ENCODE measurements at places on chromosomes 2 and 18.

GRCh38 chr18:44981121-44981520 is 300.4 kb downstream of the SETBP1 start:
- no peak for DNase-seq

GRCh38 chr2:199457147-199458008 is at the start of gene SATB2:
Gene SATB2, minus strand, starts transcription at chr2:199457939. Its CDS starts 1,902 bp downstream, at chr2:199456037.
- no peak for DNase-seq

DNA sequence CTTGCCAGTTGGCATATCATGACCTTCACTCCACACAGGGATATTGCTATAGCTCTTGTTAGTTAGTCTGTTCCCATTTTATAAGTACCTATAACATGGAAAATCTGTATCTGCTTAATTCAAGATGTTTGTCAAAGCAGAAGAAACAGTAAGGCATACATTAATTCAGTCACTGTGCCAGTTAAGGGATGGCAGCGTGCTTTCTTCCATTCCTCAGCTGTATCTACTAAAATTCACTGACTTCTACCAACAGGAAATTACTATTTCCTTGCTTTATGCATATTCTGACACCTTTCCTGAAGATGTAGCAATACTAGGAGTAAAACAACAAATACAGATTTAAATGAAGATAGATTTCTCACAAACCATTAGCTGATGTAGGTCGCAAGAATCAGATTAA is 59.9 kb downstream of the RNF152 start:
- DNase-seq, result no peak

- DNase-seq, result no peak
Observed at GRCh38 chr18:72867746-72868584, at the start of gene NETO1. Gene NETO1, minus strand, starts transcription at chr18:72867987. Its CDS starts 696 bp downstream, at chr18:72867291.

DNA sequence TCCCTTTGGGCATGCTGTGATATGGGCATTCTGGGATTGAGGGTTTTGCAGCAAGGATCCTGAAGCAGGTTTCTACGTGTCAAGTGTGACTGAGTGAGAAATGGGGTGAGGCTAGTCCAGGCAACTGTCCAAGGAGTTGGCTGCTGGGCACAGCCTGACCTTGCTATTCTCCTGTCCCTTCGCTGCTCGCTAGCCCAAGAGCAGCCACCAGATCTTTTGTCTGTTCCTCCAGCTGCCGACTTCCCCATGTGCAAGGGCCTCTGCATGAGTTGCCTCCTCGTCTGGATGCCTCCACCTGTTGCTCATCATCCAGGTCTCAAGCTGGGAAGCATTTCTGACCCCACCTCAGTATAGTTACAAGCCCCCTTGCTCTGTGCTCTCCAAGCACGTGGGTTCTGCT is 71.1 kb downstream of the DYSF start:
- no peak for DNase-seq

All from stimulated activated CD4-positive, alpha-beta T cell treated with anti-CD3 and anti-CD28 coated beads, TNF-alpha, amount 100 ng/mL, for 1 hour (primary cell).